Colonic mucosa (tissue), 4 donors: ENCODE measurements at places on chromosomes 2 and 18. TPM values are rescaled to one million over a fixed set of nuclear protein-coding genes. Genes with fewer than 3 reads are reported as not detected.

Gene NOL4
- 1.5 TPM for total RNA-seq

- DNase-seq = peak; percentile 65
- no peaks in the 10 kb centered on the region for H3K36me3 ChIP-seq
- H3K4me1 ChIP-seq = no peaks in the 10 kb centered on the region
- peak overlapping the region; percentile 75 for H3K4me3 ChIP-seq
- H3K27ac ChIP-seq = peak overlapping the region; percentile 78
- no peaks in the 10 kb centered on the region for H3K27me3 ChIP-seq
These were observed 624 bp downstream of the ZNF516 start for GRCh38 chr18:76494231-76495005.

Gene KLHL29
- 2.9 TPM for total RNA-seq

Gene AP1S3
- 8.8 TPM for total RNA-seq

- no peak overlapping the region for H3K27ac ChIP-seq
- no peak overlapping the region for H3K4me3 ChIP-seq
- no peak for DNase-seq
- no peaks in the 10 kb centered on the region for H3K4me1 ChIP-seq
- no peaks in the 10 kb centered on the region for H3K36me3 ChIP-seq
These were observed 1.2 kb downstream of the NEU2 start for GRCh38 chr2:233033672-233034071.

DNA sequence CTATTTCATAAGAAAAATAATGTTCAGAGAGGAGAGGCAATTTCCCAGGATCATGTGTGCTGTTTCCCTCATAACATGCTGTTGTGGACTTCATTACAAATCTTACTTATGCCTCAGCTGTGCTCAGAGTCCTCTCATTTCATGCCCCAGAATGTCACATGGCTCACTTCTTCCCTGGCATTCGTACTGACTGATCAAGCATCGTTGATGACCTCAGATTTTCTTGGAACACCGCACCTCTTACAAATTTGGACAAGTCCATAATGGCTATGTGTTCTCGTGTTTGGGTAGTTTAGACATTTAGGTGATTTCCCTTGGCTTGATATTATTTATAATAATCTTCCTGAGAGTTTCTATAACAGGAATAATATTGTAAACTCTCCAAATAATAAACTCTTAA lies 32.9 kb downstream of the SERPINB7 start:
- no peak overlapping the region for H3K4me3 ChIP-seq
- DNase-seq = no peak
- no peaks in the 10 kb centered on the region for H3K4me1 ChIP-seq
- no peaks in the 10 kb centered on the region for H3K27me3 ChIP-seq
- H3K36me3 ChIP-seq = no peaks in the 10 kb centered on the region
- H3K27ac ChIP-seq = no peak overlapping the region

DNA sequence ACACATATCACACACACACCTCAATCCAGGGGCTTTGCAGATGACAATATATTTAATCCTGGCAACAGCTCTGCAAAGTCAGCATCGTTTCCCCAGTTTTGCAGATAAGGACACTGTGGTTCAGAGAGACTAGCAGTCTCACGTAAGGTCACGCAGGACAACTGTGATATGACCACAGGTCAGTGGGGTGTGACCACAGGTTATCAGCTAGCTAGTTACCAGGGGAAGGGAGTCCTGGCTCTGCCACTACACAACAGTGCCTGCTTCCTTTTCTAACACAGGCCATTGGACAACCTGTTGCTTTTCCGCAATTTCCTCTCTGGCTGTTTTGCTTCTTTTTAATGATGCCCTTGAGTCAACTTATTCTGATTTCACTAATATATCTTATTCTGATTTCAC lies 33.3 kb downstream of the RBMS1 start:
- no peak overlapping the region for H3K27ac ChIP-seq
- H3K4me3 ChIP-seq = no peak overlapping the region
- no peaks in the 10 kb centered on the region for H3K4me1 ChIP-seq
- no peaks in the 10 kb centered on the region for H3K27me3 ChIP-seq

Gene LHCGR
- total RNA-seq = not detected

DNA sequence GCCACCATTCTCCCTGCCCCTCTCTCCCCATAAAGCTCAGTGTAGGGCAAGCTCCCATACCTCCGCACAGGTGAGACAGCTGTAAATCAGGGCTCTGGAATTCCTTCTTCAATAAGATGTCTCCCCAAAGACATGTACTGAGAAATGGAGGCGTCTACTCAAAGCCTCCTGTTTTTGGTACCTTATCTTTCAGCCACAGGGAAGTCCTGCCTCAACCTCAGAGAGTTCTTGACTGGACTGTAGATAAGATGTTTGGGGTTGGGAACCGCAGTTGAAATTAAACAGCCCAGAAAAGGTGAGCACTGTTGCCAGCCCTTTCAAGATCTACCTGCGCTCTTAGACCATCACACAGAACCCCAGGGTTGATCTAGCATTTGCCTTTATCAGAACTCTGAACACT lies 1.4 kb upstream of the GALNT14 start:
- H3K4me1 ChIP-seq = no peaks in the 10 kb centered on the region
- no peaks in the 10 kb centered on the region for H3K36me3 ChIP-seq
- DNase-seq = no peak
- H3K4me3 ChIP-seq = no peak overlapping the region

- no peaks in the 10 kb centered on the region for H3K36me3 ChIP-seq
- H3K4me1 ChIP-seq = no peaks in the 10 kb centered on the region
- H3K27ac ChIP-seq = no peak overlapping the region
- H3K4me3 ChIP-seq = no peak overlapping the region
These were observed 201.2 kb downstream of the PIK3C3 start for GRCh38 chr18:42156281-42156680.
